ENCODE measurements at places on chromosomes 12 and 14.

- DNase-seq, result no peak
Measured at GRCh38 chr14:36820901-36821300, 159.2 kb downstream of the PAX9 start.

- DNase-seq, result no peak
Measured at GRCh38 chr14:65723348-65723747, 310.8 kb downstream of the FUT8 start.

- DNase-seq, result no peak
Measured at GRCh38 chr12:117363056-117363662, 1.7 kb upstream of the NOS1 start.

DNA sequence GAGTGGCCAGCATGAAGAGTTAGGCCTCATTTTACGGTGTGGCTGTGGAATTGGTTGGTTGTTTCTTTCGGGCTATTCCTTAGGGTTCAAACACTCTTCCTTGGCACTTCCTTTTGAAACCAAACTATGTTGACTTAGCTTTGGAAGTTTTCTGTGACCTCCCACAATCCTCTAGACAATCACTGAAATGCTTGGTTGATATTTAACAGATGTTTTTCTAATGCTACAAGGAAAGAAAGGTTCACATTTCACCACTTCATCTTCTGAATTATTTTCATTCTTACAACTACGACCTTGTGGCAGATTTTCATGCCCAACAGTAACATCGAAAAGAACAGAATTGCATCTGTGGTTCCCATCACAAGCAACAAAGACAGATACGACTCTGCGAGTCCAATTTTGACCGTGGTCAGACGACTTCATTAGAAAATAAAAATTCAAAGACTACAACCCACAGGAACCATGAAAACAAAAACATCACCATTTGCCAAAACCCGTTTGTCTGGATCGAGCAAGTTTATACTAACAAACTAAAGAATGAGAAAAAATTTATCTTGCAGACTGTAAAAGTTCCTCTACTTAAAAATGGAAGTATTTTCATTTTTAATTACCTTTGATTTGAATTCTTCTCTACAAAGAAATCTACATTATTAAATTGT, 16.9 kb downstream of the PRKAB1 start:
- no peak for DNase-seq

DNA sequence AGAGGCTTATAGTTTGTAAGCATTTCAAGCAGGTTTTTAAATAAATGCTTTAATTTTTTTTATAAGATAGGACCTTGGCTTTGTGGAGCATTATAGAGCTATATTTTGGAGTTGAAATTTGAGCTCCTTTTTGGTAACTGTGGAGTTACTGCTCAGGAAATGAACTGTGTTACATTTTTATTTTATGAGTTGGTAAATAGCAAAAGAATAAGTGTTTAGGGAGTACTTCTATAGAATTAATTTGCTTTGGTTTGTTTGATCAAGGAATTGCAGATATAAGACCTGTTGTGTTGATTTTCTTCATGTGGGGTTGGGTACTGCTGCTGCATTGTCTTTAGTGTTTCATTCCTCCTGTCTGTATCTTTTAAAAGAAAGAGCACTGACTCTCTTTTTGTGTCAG, 3.5 kb downstream of the ATP2A2 start:
- no peak for DNase-seq

DNA sequence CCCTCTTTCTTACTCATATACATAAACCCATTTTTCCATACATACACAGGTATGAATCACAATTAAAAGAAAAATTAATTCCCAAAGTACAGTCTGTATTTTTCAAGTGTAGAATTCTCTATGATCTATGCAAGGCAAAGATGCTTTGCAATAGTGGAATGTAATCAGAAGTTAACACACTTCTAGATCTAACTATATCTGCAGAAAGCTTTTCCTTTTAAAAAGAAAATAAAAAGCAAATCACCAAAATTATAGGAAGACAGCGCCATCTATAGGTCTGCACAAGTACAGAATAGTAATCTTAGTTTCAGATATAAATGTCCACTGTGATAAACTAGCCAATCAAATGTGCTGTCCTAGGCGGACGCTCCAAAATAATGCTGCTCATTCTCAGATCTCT, 22.0 kb downstream of the SLC25A21 start:
- DNase-seq, result peak; percentile 76

GRCh38 chr12:40692765-40693206, 547 bp downstream of the CNTN1 start:
- DNase-seq, result no peak

- no peak for DNase-seq
Measured at GRCh38 chr12:52063981-52064649, 5.7 kb upstream of the ATG101 start.

DNA sequence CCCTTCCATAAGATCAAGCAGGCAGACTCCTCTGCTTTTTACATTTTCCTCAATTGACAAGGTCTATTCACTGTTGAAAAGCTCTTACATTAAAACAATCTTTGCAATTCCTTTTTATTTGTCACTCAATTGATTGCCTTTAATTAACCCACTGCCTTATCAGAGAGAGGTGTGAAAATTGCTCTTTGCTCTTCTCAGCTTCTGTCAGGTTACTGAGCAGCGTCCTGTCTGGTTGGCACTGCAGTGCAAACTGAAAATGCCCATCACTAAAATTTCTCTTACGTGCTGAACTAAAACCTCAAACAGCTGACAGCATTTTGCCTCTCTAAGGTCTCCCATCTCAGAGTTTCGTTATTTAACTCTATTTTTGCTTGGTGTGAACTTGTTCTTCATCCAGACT, 504.1 kb upstream of the ATXN7L3B start:
- no peak for DNase-seq

DNA sequence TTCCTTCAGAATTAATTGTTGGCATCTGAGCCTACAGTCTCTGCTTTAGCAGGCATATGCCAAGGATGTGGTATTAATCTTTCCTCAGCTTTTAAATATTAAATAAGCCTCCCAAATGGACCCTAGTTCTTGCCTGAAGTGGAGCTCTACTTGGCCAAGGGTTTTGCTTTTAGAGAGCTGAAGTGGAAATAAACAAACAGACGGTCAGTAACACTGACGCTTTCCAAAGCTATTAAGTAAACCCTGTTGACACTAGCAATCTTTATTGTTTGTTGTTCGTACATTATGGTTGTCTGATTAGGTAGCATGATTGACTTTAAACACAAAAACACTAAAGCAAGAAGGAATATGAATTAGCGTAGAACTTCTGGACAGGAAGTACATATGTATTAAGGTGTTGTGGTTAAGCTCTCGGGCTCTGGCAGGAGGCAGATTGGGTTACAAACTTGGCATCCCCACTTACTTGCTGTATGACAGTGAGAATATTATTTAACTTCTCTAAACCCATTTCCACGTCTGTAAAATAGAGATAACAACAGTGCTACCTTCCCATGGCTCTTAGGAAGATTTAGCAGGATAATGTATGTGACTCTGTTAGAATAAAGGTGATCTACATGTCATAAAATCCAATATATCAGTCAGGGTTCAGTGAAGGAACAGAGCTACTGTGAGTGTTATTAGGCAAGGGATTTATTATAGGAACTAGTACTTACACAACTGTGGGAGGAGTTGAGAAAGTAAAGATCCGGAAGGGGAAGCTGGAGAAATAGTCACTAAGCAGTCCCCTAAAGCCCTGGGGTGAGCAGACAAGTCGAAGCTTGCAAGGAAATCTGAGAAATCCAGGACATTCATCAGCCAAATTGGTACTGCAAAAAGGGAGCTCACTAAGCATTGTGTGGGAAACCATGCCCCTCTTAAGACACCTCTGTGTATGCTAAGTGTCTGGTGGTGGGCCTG, 92.2 kb upstream of the ATF7IP start:
- no peak for DNase-seq

DNA sequence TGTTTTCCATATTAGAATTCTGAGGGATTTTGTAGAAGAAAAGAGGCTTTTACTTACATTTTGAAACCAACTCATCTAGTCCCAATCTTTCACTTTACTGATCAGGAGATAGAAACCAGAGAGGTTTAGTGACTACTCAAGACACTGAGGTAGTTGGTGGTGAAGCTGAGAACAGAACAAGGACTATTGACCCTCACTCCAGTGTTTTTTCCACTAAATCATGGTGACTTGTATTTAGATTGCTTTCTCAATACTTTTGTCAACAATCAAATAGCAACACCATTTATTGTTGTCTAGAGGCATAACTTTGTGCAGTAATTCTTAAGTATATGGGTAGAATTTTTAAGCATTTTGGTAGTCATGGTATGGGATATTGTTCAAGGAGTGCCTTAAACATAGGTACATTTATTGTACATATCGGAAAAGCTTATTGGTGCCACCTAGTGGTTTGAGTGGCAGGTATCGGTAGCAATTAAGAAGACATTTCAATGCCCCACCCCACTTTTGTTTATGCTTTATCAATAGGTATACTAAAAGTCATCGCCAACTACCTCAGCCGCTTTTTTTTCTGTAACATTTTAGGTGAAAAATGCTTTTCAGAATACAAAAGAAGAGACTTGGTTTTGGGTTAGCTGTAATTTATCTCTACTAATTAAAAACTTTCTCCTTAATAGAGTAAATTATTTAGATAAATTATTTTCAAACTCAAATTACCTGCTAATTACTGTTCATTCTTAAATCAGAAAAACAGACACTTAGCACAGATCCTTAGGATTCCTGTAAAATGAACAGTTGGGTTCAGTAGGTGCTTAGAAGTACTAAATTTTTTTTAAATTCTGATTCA, 47.3 kb upstream of the PAWR start:
- peak; percentile 30 for DNase-seq

- no peak for DNase-seq
Measured at GRCh38 chr12:77847680-77848431, 17.2 kb downstream of the NAV3 start.

- DNase-seq, result peak; percentile 72
Measured at GRCh38 chr14:50335989-50336824, 24.1 kb downstream of the DMAC2L start.

GRCh38 chr14:99721792-99722516, 37.9 kb downstream of the CYP46A1 start:
- DNase-seq, result no peak

GRCh38 chr12:15601210-15601800, 187.9 kb downstream of the EPS8 start:
- DNase-seq, result no peak

DNA sequence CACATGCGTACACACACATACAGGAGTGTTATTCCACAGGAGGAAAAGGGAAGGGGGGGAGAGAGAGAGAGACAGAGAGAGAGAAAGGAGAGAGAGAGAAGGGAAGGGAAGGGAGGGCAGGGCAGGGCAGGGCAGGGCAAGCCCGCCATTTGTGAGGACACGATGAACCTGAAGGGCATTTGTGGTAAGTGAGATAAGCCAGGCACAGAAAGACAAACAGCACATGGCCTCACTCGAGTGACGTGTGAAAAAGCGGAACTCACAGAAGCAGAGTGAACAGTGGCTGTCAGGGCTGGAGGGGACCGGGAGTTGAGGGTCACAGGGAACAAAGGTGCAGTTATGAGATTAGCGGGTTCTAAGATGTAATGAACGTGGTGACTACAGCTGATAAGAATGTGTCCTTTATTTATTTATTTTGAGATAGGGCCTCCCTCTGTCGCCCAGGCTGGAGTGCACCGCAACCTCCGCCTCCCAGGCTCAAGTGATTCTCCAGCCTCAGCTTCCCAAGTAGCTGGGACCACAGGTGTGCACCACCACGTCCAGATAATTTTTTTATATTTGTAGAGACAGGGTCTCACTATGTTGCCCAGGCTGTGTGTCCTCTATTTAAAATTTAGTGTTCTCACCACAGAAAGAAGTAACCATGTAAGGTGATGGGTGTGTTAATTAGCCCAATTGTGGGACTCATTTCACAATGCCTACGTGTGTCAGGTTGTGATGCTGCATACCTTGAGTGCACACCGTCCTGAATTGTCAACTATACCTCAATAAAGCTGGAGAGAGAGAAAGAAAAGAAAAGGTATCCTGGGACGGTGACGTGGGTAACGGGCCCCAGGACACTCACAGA, 18.7 kb upstream of the FBRSL1 start:
- DNase-seq, result no peak

DNA sequence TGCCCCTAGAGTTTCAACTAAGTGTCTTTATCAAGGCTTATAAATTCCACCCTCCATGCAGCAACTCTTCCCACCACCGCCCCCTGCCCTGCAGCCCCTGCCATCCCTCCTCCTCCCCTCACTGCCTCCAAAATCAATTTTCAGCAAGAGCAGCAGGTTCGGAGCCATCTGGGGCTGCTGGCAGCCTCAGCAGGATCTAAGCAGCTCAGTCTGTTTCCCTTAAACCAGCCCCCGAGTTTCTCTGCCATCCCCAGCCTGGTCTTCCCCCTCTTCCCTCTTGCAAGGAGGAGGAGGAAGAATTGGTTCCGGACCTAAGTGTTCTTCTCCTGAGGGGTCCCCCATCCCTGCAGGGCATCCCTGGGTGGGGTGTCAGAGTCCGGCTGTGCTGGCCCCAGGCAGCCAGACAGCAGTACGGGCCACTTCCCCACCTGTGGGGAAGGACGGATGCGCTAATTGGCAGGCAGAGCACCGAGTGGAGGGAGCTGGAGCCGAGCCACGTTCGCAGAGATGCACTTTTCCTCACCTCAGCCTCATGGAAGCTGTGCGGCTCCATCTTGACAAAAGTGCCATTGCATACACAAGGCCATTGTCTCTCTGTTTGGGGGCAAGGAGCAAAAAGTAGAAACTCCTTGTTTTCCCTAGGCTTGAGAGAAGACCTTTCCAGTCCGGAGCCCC, 189.3 kb downstream of the KCNA5 start:
- DNase-seq, result no peak

DNA sequence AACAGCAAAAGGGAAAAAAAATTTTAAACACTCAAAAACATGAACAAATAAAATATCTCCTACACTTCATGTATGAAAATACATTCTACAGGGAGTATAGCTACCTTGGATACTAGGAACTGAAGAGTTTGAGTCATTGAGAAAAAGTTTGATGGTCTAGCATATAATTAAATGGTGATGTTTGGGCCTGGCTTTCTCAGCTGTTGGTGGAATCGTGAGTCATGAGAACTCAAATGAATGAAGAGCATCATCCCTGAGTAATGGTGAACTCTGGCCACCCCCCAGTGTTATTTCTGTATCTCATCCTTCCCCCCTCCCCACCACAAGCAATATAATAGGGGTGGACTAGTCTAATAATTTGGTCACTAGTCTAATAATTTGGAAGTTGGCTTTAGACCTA, 6.7 kb upstream of the SLC6A15 start:
- DNase-seq, result no peak

DNA sequence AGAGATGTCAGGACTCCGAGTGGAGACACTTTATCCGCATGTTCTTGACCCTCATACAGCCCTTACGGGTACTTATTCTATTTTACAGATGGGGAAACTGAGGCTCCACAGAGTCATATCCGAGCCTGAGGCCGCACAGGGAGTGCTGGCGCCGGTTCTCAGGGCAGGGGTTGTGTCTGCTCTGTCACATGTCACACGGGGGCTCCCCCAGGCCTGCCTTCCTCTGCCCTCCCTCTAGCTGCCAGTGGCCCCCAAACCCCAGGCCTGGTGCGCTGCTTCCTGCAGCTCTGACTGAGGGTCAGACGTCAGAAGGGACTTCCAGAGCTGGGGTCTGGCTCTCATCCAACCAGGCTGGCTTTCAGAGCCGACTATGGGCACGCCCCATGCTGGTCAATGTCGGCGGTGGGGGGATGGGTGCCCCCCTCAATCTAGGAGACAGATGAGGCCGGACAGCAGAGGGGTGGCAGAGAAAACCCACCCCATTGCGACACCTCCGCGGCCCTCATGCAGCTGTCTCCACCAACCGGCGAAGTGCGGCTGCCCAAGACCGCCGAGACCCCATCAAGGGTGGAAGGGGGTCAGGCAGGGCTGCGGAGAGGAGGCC, 811 bp upstream of the INF2 start:
- peak; percentile 65 for DNase-seq

GRCh38 chr12:24505366-24506015, 443.4 kb downstream of the BCAT1 start:
- DNase-seq, result no peak

- DNase-seq, result no peak
Measured at GRCh38 chr14:83816761-83817160, 1713.2 kb upstream of the FLRT2 start.

Measured in hematopoietic multipotent progenitor cell treated with erythropoietin and hydrocortisone succinate and interleukin-3 and kit ligand, for 17 days (in vitro differentiated cells).